ENCODE measurements at places on chromosomes 13 and 19.

- no peak for DNase-seq
These were observed 774.8 kb upstream of the ARGLU1 start for GRCh38 chr13:107342747-107343146.

- no peak for DNase-seq
These were observed 908.2 kb downstream of the EFNB2 start for GRCh38 chr13:105627270-105627669.

- DNase-seq: no peak
These were observed 305.0 kb downstream of the ZNF536 start for GRCh38 chr19:30676990-30677679.

DNA sequence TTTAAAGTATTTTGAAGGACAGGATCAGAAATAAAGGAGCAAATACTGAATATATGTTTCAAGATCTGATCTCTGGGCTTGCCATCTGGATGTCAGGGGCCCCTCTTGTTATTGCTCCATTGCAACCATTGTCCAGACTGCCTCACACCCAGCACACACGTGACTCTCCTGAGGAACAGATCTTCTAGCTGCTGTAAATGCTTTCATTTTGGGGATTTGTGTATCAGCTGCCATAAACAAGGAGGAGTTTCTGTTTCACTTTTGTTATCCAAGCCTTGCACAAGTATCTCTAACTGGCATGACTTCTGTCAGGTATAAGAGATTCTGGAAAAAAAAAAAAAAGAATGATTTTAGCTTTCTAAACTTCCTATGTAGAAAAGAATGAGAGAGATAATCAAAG is 1624.1 kb upstream of the PRR20A start:
- DNase-seq: no peak

DNA sequence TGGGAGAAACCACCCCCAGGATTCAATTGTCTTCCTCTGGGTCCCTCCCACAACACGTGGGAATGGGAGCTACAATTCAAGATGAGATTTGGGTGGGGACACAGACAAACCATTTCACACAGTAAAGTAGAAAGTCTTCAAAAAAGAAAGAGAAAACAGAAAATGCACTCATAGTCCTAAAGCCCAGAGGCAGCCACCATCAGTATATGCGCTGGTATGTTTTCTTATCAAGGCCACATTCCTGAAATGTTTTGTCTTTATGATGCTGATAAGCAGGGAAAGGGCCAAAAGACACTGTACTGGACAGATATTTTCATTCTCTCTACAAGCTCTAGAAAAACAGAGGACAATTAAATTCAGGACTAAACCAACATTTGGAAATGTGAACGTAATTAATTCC is 375.8 kb upstream of the TSHZ3 start:
- no peak for DNase-seq

GRCh38 chr19:38228491-38229439 is 4.7 kb upstream of the DPF1 start:
- no peak for DNase-seq

GRCh38 chr19:5926641-5927440 is 12.8 kb downstream of the CAPS start:
- no peak for DNase-seq

DNA sequence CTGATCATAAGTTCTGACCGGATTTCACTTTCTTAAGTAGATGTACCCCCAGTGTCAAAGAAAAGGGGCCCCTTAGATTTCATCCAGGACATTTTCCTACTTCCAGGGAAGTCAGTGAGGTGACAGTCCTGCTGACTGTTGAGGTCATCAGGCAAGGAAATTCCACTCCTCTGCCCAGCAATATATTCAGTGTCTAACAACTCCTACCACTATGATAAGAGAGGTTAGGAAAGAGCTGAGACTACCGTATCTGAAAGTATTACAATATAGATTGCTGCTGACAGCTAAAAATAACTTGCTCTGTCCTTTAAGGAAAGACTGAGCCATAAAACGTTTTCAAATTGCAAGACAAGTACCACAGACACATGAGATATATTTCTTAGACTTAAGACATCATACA is 325.1 kb downstream of the EFNB2 start:
- no peak for DNase-seq

DNA sequence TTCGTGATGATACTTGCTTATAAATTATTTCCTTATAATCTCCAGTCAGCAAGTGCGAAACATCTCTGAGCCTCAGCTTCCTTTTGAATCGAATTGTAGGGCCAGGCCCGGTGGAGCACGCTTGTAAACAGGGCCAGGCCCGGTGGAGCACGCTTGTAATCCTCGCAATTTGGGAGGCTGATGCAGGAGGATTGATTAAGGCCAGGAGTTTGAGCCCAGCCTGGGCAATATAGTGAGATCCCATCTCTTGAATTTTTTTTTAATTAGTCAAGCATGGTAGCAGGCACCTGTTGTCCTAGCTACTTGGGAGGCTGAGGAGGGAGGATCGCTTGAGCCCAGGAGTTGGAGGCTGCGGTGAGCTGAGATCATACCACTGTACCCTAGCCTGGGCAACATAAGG is 116.2 kb upstream of the MCF2L start:
- DNase-seq: no peak

DNA sequence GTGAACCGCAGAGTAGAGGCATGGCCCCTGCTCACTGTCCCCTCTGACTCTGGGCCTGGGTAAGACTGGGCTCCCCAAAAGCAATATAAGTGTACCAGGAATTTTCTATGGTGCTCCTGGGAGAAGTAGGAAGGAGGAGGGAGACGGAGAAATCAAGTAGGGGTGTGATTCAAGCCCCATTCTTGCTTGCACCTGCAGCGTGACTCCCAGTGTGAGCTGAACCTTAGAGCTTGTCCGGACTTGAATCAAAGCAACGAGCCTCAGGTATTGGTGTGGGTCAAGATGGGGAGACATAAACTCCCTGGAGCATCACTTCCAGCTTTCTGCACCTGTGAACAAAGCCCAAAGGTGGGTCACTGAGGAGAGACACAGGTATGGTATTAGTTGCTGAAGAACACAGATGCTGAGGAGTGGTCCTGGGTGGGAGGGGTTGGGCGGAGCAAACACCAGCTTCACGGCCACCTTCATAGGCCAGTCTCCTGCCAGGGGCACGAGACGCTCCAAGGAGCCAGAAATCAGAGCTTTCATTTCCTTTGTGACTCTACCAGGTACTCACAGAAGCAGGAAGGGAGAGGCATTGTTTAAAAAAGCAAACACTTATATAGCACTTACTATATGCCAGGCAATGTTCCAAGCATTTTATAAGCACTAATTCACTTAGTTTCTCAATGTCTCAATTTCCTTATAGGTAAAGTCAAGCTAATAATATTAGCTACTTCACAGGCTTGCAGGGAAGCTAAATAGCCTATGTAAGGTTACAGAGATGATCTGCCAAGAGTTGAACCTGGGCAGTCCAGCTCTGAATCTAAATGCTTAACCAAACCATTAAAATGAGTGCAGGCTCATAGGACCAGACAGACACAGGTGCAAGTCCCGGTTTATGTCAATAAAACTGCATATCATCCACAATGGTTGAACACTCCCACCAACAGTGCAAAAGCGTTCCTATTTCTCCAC is 775.3 kb downstream of the UQCRFS1 start:
- no peak for DNase-seq

GRCh38 chr13:67588607-67589006 is 358.5 kb upstream of the PCDH9 start:
- DNase-seq: no peak

GRCh38 chr13:100552755-100553154 is 35.8 kb downstream of the GGACT start:
- DNase-seq: no peak

- peak; percentile 57 for DNase-seq
These were observed 25.1 kb upstream of the KCTD15 start for GRCh38 chr19:33771384-33772101.

GRCh38 chr13:48096670-48097069 is 1.8 kb upstream of the MED4 start:
- DNase-seq: no peak

DNA sequence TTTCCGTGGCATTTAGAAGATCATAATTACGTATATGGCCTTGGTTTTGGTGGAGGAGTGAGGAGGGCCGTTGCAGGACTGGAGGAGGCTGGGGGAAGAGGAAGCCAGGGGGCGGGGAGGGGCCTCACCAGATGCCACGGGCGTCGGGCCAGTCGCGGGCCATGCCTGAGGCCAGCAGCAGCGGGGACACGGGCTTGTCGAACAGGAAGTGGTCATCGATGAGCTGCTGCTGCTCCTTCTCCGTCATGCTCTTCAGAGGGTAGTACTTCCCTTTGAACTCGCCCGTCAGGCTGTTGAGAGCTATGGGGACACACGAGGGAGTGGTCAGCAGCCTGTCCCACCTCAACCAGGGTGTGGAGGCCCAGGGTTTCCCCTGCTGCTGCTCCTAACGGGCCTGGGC is 11.1 kb downstream of the CKM start:
- peak; percentile 30 for DNase-seq

DNA sequence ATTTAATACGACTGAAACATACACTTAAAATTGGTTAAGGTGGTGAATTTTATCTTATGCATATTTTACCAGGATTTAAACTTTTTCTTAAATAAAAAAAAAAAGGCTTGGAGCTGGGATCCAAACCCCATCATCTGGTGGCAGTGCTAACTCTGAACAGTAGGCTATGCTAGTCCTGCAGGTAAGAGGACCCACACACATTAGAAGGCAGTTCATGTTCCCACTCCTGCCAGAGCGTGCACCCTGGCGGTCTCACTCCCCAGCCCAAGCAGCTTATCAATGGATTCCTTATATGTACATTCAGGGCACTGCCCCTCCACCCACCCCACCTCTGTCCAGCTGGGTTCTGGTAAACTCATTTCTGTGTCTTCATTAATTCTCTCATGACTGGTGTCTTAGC is 31.3 kb upstream of the CEBPA start:
- no peak for DNase-seq

DNA sequence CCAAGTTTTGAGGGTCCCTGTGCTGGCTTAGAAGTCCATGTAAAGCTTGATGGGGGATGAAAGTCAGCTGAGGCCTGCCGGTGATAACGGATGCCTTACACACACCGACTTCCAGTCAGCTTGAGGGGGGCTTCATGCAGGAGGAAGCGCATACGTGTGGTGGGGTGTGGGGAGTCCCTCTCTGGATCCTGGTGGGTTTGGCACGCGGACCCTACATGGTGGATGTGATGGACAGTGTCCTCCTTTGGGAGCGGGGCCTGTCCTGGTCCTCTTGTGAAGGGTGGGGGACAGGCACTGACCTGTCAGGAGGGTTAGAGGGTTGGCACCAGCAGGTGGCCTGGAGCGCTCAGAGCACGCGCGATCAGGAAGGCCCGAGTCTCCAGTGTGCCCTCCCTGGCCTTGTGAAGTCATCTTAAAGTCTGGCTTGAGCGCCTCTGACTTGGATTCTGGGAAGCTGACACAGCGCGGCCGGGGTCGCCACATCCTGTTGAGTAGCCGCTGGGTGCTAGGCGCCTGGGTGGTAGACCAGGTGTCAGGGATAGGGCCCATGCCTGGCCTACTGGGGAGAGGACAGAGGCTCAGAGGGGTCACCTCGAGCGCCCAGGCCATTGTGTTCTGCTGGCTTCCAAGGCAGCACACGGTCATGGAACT is 2.9 kb downstream of the DAZAP1 start:
- peak; percentile 64 for DNase-seq
